ENCODE measurements at places on chromosomes 11 and 22.

GRCh38 chr22:43479962-43480361 lies 68.1 kb downstream of the MPPED1 start:
- no peak for DNase-seq

- no peak for DNase-seq
Observed at GRCh38 chr22:20965104-20965887, 1.8 kb upstream of the AIFM3 start.

- DNase-seq: no peak
Observed at GRCh38 chr11:12900496-12900895, 108.6 kb upstream of the RASSF10 start.

- DNase-seq: no peak
Observed at GRCh38 chr22:45422237-45422983, 8.9 kb downstream of the RIBC2 start.

DNA sequence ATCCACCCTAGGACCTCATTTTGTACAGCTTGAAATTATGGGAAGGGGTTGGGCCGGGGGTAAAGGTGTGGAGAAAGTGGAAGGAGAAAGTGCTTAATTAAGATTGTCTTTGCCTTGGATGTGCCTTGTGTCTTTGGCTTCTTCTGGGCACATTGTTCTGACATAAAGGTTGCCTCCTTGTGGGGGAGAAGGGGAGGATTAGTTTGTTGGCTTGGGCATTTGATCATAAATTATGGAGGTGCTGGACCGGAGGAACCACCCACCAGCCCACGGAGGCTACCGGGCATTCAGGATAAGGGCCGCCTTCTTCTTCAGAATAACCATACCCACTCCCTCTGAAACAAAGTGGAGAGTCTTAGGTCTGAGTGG lies 1.3 kb downstream of the PAFAH1B2 start:
- DNase-seq: no peak
